Fibroblast of villous mesenchyme (primary cell): ENCODE measurements at places on chromosomes 4 and X.

DNA sequence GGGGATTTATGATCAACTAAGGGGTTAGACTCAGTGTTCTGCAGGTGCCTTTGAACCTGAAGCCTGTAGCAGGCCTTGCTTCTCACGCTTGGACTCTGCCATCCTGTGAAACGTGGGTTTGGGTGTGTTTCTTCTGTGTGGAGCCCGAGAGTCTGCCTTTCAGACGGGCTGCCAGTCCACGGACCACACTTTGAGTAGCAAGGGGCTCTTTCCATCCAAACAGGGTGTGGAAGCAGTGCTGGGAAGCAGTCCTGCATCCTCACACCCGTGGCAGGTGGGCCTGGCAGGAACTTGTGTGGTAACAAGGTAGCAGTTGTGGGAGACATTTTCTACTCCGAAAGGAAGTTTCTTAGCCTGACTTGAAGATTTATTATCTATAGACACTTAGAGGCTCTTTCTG is 22.7 kb downstream of the RGS12 start:
- no peak for DNase-seq

DNA sequence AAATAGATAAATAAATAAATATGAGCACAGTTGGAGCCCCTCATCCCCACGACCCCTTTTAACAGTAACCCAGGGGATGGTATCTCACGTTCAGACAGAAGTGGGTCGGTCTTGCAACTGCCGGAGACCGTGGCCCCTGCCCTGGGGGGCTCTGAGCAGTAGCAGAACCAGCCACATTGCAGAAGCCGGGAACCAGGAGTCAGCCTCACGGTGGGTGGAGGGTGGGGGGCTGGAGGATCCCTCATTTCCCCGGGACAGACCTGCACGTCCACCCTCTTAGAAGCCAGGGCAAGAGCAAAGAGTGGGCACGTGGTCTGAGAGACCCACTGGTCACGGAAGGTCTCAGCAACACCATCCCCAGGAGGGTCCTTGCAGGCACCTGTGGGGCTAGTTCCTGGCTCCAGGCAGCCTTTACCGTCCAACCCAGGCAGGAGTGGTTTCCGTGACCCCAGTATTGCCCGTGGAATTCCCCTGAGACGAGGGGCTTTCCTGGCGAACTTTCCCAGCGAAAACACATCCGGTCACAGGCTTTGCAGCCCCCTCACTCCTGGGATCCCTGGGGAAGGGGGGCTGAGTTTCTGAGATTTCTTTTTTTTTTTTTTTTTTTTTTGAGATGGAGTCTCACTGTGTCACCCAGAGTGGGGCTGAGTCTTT is 8.8 kb upstream of the IL3RA start:
- DNase-seq: no peak

GRCh38 chr4:99507762-99508161 is 3.1 kb upstream of the C4orf17 start:
- DNase-seq: no peak

GRCh38 chrX:100994352-100995281 is 25.1 kb downstream of the ARL13A start:
- peak; percentile 30 for DNase-seq

DNA sequence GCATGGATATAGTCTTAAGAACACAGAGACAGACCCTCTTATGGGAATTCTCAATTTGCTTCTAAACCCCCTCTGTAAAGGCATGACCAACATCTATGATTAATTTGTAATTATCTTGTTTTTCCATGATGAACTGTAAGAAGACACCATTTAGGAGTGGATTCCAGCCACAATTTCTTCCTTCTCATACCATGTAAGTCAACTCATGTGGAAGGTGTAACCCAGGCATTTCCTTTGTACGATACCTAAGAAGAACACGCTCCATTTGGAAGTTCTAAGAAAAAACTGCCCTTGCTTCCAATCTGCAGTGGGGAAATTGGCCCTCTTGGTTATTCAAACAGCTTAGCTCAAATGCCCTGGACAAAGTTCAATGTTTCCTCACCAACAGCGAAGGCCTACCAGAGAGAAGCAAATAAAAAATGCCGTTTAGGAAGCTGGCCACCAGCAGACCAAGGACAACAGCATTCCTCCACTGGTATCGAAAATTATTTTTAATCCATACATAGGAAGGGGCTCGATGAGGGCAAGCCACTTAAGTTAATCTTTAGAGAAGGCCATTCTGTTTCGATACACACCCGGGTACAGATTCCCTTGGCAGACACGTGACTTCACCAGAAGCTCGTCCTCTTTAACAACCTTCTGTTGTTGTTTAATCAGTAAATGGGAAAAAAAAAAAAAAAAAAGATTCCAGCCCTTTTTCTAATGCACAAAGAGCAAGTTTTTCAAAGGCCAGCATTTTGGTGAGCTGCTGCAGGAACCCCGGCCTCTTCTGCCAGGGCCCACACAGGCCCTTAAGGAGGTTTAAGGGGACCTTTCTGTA is 2.6 kb downstream of the DHRSX start:
- peak; percentile 56 for DNase-seq

DNA sequence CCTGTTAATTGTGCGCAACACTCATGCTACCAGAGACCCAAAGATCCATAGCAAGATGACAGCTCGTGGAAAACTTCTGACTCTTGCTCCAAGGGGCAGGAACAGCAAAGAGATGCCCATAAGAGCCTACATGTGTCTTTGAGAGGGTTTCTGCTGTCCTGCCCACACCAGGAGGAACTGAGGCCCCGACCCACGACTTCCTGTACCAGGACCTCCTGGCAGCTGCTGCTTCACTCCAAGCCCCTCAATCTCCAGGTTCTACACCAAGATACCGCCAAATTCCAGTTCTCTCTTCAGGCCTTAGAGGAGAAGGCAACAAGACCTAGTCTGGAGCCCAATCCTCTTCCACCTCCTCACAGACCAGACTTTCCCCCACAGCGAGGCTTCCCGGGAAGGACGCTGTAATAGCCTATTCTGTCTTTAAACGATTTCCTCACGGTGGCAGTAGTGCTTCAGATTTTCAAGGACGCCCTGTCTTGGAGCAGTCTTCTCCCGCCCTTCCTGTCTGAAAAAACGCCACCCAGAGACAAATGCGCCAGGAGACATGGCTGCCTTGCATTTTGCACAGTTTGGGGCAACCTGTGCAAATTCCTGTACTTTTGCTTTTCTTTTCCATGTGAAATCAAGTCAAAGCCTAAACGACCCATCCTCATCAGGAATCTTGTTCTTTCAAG is 230.2 kb upstream of the STK26 start:
- peak; percentile 97 for DNase-seq

DNA sequence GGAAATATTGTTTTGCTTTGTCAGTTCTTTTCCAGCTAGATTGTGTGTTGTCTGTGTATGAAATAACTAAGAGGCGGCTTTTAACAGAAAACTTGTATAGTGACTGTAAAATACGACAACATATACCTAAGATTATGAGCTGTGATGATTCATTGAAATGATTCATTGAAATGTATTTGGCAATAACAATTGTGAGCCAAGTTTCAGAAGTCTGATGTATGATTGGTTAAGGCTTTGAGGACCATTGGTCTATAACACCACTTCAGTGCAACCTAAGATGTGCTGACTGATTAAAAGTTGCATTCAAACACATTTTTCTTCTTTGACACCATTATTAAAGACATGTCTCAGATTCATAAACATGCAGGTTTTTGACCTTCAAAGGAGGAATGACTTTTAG is 76.6 kb downstream of the PTPN13 start:
- peak; percentile 62 for DNase-seq

GRCh38 chrX:38127961-38128360 is 92.7 kb downstream of the SRPX start:
- no peak for DNase-seq

DNA sequence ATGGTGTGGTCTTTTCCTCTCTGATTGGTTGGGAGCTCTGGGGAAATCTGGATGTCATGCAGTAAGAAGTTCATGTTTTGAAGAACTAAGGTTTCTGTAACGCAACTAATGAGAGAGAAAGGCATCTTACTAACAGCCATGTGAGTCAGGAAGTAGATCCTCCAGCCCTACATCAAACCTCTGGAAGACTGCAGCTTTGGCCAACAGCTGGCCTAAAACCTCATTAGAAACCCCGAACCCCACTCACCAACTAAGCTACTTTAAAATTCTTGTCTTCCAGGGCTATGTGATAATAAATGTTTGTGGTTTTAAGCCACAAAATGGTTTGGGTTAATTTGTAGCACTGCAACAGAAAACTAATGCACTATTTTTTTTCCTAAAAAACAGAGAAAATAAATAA is 549.0 kb upstream of the GRID2 start:
- DNase-seq: peak; percentile 1

DNA sequence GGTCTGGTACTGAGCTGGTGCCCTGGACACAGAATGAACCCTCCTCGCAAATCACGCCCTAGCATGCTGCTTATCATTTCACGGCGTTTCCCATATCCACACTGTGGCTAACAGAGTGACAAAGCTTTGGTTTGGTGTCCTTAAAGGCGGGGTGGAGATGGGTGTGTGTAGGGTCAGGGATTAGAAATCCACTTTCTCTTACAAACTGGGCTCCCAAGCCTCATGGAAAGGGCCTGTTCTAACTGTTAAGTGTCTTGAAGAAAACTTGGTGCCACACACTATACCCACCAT is 735 bp upstream of the CHRDL1 start:
- no peak for DNase-seq

- DNase-seq: no peak
Observed at GRCh38 chr4:97786306-97786920, 356.9 kb downstream of the STPG2 start.

DNA sequence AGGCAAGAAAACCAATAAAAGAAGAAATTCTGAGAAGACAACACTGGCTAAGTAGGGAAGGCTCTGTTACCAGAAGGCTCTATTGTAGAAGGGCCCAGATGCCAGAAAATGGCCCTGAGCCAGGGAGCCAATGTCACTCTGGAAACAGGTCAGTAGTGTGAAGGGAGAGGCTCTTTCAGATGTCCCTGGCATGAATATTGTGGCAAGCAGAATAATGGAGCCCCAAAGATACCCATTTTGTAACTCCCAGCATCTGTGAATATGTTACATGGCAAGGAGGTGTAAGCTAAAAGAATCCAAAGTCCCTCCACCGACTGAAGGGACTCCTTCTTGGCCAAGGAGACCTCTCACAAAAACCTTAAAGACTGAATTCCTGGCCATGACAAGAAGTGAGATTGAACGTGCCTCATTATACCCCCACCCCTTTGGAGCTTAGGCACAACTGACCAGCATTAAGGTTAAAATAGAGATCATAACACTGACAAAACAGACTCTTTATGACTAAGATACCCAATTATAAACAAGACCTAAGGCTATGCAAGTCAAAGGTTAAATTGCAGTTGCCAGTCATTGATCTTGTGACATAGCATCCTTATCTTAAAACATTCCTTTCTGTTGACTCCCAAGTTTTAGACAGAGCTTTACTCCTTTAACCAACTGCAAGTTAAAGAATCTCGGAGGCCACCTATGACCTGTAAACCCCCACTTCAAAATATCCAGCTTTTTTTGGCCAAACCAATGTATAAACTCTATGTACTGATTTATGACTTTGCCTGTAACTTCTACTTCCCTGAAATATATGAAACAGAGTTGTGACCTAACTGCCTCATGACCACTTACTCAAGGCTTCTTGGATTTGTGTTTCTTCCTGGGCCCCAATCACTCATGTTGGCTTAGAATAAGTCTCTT is 42.2 kb upstream of the SMIM10 start:
- peak; percentile 95 for DNase-seq

- DNase-seq: no peak
Observed at GRCh38 chr4:33054161-33054560, 2334.0 kb downstream of the PCDH7 start.

GRCh38 chrX:9728261-9728660 is 37.4 kb downstream of the GPR143 start:
- no peak for DNase-seq

DNA sequence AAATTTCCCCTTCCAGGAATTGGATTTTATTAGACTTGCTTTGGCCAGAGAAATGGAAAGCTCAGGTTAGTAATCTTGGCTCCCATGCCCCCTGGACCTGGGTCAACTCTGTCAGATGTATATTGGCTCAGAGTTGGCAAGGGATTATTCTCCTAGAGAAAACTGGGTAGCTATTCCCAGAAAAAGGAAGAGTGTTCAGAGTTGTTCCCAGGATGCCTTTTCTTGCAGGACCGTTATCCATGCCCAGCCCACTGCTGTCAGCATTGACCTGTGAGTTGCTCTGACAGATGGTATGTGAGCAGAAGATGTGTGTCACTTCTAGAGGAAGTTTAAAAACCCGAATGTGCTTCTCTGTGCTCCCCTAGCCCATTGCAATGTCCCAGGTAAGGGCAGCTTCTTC is 509.9 kb upstream of the ZFP42 start:
- DNase-seq: no peak

- peak; percentile 2 for DNase-seq
Observed at GRCh38 chrX:20620306-20620705, 353.6 kb upstream of the RPS6KA3 start.

- DNase-seq: no peak
Observed at GRCh38 chrX:155923200-155923599, 42.1 kb downstream of the VAMP7 start.

DNA sequence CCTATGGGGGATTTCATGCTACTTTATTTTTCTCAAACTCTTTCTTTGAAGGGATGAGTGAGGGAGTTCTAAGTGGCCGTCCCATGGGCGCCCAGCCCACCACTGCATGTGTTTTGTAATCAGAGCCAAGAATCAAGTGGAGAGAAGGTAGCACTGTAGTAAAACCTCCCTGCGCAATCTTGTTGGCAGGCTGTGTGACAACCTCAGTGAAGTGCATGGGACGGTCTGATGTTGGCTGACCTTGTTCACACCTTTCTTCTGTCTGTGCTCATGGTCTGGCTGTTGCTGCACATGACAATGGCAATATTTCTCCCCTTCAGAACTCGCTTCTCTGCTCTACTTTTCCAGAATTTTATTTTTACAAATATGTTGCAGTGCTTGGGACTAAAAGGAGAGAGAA is 71.2 kb upstream of the SHISA3 start:
- DNase-seq: no peak

DNA sequence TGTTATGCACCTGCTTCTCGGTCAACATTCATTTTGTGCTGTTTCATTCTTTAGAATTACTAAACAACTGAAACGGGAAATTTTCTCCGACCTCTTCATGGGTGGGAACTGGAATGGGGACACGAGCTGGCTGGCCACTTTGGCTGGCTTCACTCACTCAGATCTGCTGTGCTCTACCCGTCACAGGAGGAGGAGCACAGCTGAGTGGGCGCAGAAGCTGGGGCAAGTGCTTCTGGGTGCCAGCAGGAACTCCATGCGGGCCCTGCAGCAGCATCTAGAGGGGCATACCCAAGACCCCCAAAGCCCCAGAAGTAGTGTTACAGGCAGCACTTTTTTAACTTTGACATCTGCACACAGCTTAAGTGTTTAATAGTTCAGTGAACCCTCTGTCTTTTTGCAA is 109.6 kb downstream of the TMEM144 start:
- no peak for DNase-seq

DNA sequence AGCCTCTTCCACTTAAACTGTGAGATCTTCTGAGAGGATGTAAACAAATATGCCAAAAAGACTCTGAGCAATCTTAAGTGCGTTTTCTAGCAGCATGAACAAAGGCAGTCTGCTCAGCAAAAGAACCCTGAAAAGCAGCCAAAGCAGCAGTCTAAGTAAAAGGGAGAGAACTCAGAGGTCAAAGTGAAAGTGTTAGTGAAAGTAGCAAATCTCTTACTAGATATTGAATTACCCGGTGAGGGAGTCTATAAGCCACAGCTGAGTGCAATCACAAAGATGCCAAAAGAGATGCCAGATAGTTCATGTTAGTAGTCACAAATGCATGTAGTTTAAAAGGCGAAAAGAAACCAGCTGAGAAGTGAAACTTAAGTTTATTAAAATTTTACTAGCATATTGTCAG is 7.9 kb upstream of the GNRHR start:
- peak; percentile 22 for DNase-seq
